HEK293T (cell line): ENCODE measurements at places on chromosomes 5 and 9.

- no peak for DNase-seq
Measured at GRCh38 chr5:2546938-2547337, 204.5 kb downstream of the IRX2 start.

GRCh38 chr9:134331186-134332025 is 5.2 kb downstream of the RXRA start:
- no peak for DNase-seq

DNA sequence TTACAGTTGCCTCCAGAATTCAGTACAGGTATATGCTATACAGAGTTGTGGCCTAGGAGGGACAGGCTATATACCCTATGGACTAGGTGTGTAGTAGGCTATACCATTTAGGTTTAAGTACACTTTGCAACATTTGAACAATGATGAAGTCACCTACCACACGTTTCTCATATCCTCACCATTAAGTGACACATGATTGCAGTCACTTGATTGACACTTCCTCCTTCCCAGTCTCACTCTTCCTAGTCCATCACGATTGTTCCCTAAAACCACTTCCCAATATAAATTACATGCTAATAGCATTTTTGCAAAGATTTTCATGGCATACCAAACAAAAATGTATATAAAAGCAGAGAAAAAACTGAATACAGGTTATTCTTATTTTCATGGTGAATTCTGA is 312.2 kb downstream of the EPB41L4A start:
- DNase-seq = no peak

GRCh38 chr5:138755084-138755748 is 2.0 kb downstream of the CTNNA1 start:
- DNase-seq = no peak

- no peak for DNase-seq
Measured at GRCh38 chr9:5841771-5842573, 9.1 kb upstream of the ERMP1 start.

- no peak for DNase-seq
Measured at GRCh38 chr5:73411936-73412596, 36.5 kb downstream of the FOXD1 start.

GRCh38 chr5:5350101-5350500 is 72.4 kb upstream of the ICE1 start:
- DNase-seq = no peak

GRCh38 chr5:58019614-58020013 is 440.3 kb downstream of the PLK2 start:
- DNase-seq = no peak

DNA sequence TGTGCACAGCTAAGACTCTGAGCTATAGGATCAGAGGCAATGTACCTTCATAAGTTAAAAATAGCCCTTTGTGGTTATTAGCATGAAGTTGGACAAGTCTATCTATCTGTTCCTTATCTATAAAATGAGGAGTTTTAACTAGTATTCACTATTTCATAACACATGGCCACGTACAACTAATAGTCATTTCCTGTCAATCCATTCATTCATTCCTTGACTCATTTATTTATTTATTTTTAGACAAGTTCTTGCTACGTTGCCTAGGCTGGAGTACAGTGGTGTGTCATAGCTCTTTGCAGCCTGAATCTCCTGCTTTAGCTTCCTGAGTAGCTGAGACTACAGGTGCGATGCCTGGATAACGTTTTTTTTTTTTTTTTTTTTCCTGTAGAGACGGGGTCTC is 92.1 kb downstream of the NR3C1 start:
- DNase-seq = no peak

DNA sequence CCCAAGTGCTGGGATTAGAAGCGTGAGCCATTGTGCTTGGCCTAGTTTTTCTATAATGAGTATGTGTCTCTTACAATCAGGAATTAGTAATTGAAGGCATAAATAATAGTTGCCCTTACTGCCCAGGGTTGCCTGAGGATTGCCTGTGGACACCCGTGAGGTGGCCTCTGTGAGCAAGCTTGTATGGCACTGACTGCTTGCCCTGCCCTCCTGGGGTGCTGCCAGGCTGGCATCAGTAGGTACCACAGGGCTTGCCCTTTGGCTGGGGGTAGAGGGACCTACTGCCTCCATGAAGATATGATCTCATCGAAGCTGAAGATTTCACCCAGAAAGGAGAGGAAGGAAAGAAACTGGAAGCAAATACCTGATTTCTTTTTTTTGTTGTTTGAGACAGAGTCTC is 23.8 kb upstream of the PHF19 start:
- DNase-seq = no peak

DNA sequence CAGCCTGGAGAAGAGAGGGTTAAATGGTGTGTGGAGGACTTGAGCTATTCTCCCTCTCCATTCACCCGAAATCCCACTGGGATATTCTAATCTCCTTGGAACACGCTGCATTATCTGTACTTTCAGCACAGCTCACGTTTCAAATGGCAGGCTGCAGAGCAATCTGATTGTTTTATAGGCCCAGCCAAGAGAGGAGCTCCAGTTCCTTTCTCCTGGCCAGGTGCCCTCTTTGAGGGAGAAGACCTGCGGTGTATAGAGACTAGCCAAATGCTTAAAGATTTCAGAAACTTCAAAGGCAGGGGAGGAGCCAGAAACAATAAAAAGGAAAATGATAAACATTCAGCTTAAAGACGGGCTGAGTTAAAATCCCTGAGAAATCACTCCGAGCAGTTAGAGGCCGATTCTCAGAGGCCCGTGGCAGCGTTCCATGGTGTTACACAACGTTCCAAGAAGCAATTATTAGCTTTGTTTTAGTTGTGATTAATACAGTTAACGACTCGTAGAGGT is 564.0 kb upstream of the KLF4 start:
- peak; percentile 33 for DNase-seq

- DNase-seq = no peak
Measured at GRCh38 chr9:125466411-125466810, 204.8 kb downstream of the GAPVD1 start.

DNA sequence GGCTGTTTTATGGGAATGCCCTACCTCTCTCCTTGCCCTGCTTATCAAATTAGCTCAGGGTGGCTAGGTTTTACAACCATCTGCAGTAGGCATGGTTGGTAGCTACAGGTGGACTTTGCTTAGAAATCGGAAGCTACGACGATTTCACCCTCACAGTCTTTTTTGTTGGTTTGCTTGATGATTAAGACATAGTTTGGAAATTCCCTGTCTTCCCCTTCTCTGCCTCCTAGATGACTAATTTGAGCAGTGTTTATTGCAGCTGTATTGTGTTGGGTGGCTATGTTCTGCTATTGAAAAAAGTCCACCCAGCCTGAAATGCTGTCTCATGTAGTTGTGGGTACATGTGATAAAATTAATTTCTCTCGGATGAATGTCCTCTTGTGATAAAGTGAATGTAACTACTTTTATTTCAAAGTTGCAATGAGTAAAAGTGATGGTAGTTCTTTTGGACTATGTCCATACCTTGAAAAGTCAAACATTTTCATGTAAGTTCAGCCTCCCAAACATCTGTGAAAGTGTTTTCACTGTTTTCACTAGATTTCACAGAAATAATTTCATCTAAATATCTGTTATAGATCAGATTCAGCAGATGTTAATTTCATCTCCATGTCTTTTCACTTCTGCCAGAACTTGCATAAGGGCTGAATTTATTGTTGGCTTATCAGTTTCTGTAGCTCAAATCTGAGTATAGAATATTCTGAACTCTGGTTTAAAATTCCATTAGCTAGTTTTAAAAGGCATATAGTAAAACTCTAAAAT is 37.3 kb upstream of the FYB1 start:
- DNase-seq = no peak

DNA sequence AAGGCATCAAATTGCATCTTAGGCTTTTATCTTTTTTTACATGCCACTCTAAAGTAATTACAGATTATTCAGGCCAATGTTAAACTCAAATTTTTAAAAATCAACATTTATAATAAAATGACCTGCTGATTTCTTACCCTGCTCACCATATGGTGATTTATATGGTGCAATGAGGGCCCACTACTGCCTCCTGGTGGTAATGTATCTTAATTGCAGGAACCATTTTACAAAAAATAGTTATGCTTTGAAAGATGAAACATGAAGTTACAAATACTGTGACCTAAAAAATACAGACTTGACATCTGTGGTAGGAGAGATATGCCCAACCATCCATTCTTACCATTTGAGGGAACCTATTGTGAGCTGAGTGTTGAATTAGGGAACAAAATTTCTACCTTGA is 292.6 kb upstream of the TAS2R1 start:
- no peak for DNase-seq

DNA sequence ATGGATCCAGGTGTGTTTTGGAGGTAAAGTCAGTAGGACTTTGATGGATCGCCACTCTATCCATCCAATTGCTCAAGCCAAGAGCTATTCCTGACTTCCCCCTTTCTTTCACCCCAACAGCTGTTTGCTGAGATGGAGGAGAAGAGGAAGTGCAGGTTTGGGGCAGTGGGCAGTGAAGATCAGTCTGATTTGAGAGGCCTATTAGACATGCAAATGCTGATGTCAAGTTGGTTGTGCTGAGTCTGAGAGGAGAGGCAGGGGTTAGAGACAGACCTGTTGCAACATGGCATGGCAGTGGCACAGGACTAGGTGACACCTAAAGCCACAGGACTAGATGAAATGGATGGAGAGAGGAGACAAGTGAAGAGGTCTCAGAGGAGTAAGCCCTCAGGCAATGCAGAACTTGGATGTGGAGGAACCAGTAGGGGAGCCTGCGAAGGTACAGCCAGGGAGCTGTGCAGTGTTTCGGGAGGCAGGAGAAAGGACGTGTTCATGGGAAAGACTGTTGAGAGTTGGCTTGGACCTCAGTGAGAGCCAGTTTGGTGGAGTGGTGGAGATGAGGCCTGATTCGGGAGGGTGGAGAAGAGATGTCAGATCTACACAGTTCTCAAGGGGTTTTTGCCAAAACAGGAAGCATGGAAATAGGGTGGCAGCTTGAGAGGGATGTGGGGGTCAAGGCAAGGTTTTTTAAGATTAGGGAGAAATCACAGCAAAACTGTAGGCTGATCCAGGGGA is 175.0 kb downstream of the MACROH2A1 start:
- DNase-seq = no peak

DNA sequence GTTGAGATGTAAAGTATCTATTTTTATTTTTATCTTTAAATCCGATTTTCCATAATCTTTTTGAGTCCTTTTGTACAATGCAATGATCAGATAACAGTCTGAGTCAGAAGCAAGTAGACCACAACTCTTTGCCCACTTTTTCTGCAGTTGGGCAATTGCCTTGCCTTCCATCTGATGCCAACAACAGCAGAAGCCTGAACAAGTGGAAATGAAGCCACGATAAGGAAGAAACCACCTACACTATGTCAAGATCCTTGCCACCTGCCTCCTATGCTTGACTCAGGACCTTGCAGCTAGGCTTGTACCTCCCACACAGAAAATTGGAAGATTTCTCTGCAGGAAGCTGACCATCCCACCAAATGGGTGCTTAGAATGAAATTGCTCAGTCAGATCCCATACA is 78.6 kb downstream of the ANXA1 start:
- DNase-seq = no peak

GRCh38 chr5:177378884-177379883 is 5.0 kb upstream of the SLC34A1 start:
- no peak for DNase-seq

GRCh38 chr5:12204761-12205160 is 300.5 kb upstream of the CTNND2 start:
- DNase-seq = no peak

GRCh38 chr9:133571896-133572595 is 37.1 kb downstream of the FAM163B start:
- DNase-seq = no peak

GRCh38 chr9:137547687-137548543 is 2.3 kb downstream of the PNPLA7 start:
- DNase-seq = no peak

DNA sequence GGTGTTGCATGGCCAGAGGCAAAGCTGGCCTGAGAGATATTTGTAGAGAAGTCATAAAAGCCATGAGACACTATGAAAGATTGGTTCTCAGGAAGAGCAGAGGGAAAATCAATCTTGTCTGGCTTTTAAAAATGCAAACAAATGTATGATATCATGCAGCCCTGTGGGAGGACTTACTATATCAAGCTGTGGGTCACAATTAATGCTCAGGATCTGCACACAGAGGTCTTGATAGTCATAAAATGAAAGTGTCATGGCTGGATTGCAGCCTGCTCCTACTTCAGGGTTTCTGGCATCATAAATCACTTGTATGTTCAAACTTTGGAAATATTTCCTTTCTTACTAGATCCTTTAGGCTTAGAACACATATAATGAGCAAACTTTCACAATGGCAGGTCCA is 151.5 kb downstream of the SEMA6A start:
- no peak for DNase-seq

- no peak for DNase-seq
Measured at GRCh38 chr9:77543131-77543822, 104.8 kb downstream of the GNA14 start.

DNA sequence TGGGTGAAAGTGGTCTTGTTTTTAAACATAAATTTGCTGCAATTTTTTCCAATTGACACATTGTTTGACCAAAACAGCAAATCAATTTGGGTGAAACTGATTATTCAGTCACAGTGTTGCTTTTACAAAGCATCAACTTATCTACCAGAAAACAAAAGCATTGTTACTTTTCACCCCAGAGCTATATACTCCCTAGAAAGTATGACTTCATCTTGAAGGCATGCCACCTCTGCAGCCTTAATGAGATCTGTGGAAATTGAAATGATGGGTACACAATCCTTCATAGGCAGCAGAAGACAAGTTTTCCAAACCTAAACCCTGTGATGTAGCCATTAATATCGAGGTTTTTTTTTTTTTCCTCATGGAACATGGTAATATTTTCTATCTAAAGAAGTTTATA is 615.9 kb downstream of the CHSY3 start:
- no peak for DNase-seq

GRCh38 chr9:70994582-70994981 is 126.8 kb downstream of the TRPM3 start:
- DNase-seq = no peak

GRCh38 chr9:128089299-128089698 is 21.3 kb downstream of the SLC25A25 start:
- DNase-seq = no peak

DNA sequence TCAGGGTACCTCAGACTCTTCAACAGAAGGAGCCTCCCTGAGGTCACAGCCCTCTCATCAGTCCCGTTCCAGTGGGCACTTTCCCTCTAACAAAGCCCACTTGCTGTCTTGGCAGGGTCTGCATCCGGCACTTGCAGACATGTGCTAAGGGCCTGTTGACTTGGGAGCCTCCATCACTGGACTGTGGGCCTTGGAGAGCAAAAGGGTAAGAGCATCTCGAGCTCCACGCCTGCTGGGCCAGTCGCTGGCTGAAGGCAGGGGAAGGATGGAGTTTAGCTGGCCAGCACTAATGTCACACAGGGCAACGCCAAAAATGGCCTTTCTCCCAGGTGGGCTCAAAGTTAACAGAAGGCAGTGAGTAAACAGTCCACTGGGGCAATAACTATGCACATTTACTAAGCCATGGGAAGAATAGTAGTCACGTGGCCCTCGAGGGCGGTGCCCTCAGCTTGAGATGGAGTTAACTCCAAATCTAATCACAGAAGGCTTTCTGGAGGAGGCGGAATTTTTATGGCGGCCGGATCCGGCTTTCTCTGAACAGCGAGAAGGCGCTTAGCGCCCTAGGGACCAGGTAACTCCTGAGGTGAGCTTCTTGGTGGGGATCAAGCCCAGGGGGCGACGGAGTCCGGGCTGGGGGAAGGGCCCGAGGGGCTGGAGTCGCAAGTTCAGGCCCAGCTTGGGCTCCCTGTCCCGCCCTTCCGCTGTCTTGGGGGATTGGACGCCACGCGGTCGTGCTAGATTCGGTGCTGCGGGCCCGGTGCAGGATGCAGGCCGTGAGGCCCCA is 2.0 kb upstream of the NSD1 start:
- no peak for DNase-seq

- no peak for DNase-seq
Measured at GRCh38 chr5:73112359-73112758, 8.0 kb upstream of the TMEM171 start.

- no peak for DNase-seq
Measured at GRCh38 chr9:31253800-31254762, 1130.4 kb upstream of the ACO1 start.
